CD4-positive, alpha-beta T cell treated with Interleukin-15 for 1 hour (primary cell): ENCODE measurements at places on chromosomes 4 and X.

GRCh38 chr4:26161030-26161824 is 159.6 kb upstream of the RBPJ start:
- no peak for DNase-seq

- no peak for DNase-seq
Measured at GRCh38 chr4:22962295-22962694, 269.6 kb downstream of the GBA3 start.

GRCh38 chrX:148995661-148996060 is 495.2 kb downstream of the AFF2 start:
- no peak for DNase-seq

DNA sequence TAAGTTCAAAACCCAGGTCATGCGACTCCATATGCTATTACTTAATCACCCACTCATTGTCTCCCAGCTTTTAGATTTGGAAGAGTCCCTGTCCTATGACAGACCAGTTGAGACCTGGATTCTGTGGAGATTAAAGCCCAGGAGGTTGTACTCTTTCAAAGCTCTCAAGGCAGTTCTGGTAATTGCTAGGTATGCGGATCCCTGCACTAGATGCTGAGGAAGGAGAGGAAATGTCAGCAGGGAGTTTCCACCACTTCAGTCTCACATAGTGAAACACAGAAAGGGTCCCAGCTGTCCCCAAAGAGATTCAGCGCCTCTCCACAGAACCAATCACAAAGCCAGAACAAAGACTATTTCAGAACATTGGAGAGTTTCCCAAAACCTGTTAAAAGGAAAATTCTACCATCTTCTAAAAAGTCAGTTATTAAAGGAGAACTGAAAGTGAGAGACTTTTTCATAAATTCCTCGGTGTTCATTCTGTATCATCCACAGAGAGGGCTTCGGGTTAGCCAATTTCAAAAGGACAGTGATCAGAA is 53.4 kb downstream of the IRF2 start:
- DNase-seq = no peak

DNA sequence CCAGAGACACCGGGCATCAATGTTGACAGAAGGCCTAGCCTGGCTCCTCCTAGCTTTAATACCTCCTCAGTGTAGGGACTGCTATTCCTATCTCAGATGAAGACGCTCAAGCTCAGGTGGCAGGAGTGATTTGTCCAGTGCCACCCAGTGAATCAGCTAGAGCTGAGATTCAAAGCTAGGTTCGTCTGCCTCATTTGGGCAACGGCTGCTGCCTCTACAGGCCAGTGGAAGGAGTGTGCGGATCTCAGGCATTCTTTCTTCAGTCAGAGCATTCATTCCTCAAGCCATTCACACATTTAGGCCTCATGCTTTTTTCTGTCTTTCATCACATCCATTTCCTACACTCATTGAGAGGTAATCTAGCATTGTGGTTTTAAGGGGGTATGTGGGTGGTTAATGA is 7.3 kb downstream of the TSR2 start:
- DNase-seq = no peak

DNA sequence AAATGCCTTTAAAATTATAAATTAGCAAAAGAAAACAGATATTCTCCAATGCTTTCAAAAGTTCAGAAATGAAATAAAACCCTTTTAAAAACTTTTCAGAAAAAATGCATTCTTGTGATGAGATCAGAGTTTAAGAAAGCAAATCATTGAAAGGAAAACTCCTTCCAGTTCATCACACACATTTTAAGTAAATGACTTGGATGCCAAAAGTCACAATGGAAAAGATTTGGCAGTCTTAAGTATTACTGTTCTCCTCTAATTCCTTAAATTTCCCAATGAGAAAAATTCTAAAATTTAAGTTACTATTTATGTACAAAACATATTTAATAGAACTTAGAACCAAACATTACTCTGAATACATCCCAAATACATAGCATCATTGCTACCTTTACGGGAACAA is 21.1 kb downstream of the HOPX start:
- DNase-seq = no peak

GRCh38 chr4:33116871-33117270 is 2396.7 kb downstream of the PCDH7 start:
- DNase-seq = no peak

DNA sequence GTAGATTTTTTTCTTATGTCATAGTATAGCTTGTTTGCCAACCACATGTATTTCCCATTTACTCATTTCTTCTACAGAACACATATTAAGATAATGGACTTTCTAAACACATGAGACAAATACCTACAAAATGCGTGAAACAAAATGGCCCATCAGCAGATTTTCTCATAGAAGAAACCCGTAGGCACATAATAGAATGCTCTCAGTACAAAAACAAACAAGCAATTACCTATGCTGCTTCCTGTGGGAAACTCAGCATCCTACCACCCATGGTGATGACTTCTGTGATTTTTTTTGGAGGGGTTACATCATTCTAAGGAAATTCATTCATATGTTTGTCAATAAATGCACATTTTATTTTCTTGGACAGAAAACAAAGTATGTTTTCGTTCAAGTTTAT is 343.6 kb downstream of the SPRY1 start:
- no peak for DNase-seq

DNA sequence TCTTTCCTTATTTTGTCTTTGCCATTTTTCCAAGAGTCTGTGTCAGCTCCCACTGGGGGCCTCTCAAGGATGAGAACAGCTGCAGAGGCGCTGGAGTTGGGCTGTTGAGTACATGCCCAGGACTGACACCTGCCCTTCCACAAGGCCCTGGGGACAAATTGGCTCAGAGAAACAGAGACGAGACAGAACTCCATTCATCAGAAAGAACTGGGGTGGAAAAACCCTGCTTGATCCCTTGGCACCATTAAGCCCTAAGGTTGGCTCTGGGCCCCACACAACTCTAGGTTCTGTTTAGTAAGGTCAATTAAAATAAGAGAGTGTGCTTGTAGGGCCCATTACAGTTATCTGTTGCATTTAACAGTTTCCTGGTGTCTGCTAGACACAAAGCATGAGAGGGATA is 63.6 kb downstream of the DCX start:
- DNase-seq = no peak

DNA sequence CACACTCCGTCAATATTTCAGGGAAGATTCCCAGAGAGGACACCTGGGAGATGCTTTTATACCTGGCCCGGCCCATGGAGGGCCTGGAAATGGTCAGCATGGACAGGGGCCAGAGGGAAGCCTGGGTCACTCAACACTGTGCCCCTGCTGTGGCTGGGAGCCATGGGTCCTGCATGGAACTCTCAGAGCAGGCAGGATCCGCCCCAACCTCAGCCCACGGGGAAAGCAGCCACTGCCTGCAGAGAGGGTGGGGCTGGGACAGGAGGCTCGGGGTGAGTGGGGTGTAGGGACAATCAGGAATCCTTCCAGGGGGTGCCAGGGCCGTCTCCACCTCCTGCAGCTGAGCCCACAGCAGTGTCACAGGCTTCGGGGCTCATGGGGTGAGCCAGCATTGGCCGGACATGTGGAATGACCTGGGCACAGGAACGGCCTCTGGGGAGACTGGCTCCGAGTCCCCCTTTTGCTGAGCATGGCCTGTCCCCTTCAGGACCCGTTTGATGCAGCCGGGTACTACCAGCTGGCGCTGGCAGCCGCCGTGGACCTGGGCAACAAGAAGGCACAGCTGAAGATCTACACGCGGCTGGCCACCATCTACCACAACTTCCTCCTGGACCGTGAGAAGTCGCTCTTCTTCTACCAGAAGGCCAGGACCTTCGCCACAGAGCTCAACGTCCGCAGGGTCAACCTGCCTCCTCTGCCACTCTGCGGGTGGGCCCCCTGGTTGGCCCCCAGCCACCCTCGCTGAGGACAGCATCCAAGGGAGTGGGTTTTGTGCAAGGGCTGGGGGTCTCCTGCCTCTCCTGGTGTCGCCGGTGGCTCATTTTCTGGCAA is 29.1 kb upstream of the HTRA3 start:
- no peak for DNase-seq

DNA sequence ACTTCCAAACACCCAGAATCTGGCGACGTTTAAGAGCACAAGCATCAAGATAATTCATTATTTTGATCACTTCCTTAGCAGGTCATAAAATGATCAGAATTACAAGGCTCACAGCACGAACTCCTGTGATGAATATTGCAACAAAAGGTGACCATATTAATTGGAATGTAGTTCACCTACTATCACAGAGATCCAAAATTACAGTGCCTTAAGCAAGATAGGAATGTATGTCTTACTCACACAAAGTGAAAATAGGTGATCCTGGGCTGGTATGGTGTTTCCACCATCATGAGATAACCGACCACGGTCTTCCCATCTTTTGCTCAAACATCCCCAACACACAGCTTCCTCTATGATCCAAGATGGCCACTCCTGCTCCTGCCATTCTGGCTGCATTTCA is 131.2 kb downstream of the SCFD2 start:
- DNase-seq = no peak

DNA sequence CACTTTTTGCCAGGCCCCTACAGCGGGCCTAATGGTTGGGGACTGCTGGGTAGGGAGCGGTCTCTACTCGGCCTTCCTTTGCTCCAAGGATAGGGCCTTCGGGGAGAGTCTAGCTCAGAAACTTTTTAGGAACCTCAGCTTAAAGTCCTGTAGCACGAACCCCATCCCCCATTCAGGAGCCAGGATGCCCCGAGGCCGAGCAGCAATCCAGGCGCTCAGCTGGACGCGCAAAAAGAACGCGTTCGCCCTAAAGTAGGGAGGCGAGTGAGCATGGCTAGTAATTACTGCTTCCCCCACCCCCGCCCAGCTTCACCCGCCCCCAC is 9.7 kb downstream of the POU4F2 start:
- DNase-seq = no peak

DNA sequence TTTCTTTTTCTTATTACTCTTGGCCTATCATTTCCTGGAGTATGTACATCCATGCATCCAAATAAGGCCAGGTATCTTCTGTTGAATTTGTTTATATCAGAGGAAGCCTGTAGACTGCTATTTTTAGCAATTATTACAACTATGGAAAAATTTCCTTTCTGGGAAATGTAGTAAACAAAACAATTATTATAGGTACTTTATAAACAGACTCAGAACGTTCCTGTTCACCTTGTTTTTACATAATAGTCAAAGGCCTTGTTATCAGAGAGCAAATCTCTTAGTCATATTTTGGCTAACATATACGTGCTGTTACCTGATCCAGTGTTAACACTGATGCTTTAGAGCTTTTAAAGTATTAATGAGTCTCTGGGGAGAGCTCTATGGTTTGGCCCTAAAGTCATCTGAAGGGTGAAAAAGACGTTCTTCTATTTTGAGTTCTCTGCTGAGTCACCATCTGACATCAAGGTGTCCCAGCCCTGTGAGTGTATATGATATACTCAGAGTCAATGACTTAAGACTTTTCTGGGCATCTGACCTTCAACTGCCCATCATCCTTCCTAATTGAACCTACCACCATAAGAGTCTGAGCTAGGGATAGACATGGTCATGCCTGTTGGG is 7.3 kb downstream of the SPARCL1 start:
- DNase-seq = no peak

- no peak for DNase-seq
Measured at GRCh38 chr4:1336088-1336491, 10.9 kb upstream of the UVSSA start.

- no peak for DNase-seq
Measured at GRCh38 chr4:52617336-52618020, 41.6 kb downstream of the USP46 start.

DNA sequence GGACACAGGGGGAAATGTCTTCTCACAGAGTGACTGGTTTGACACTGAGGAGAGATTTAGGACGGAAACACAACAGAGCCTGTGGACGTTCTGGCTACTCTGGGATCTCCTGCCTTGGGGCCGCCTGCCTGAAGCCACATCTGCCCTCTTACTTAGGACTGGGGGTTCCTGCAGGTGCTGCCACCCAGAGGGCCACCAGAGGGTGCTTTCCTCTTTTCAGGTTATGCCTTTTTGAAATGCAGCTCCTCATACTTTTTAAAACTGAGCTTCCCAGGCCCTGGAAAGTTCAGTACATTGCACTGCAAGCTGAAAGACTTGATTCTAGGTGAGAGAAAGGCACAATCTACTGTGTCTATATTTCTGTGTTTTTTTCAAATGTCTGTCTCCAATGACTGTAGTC is 92.2 kb upstream of the PGRMC2 start:
- no peak for DNase-seq

- no peak for DNase-seq
Measured at GRCh38 chr4:26854701-26855100, 5.9 kb upstream of the STIM2 start.

DNA sequence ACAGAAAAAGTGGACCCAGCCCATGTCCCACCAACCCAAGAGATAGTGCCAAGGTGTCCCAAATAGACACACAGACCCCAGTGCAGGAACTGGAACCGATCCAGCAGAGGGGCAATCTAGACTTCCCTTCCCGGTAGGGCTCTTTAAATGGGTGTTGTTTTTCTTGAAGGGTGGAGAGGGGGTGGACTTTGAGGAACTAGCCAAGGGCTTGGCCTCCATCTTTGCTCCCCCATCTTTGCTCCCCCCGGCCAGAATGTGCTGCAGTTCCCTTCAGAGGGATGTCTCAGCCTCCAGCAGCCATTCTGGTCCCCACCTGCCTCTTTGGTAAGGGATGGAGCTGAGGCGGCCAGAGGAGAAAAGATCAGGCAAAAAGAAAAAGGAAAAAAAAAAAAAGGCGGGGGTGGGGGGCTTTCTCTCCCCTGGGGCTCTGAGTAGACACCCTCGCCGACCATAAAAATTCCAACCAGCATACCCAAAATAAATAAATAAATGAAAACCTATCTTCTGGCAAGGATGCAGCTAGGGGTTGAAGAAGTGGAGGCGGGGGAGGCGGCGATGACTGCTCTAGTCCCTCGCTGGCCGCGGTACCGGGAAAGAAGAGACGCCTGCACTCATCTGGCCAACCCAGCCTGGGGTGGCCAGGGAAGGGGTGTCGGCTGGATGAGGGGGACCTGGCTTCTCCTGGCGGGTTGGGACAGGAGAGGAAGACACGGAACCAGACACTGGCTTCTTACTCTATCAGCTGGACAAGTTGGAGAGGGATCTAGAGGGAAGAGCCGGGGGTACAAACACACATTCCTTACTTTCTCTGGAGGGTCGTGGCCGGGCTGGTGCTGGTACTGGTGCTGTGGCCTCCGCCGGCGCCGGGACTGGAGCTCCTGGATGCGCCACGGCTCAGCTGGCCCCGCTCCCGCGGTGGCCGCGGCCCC is 38.5 kb upstream of the IQSEC2 start:
- DNase-seq = no peak

- no peak for DNase-seq
Measured at GRCh38 chr4:10182446-10183424, 66.1 kb upstream of the WDR1 start.

DNA sequence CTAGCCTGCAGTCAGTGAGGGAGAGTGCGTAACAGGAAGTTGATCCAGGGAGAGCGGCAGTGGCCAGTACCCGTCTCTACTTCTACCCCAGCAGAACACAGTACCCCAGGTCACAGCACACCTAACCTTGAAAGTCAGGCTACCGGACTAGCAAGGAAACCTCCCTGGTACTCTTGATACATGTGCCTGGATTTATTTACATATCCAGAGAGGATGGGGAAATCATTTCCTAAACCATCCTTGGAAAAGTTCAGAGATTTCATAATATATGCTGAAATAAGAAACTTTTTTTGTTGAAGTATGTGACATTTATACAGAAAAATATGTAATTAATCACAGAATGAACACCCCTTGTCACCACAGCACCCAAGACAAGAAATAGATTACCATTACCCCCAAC is 24.5 kb downstream of the PRIMPOL start:
- DNase-seq = no peak

- no peak for DNase-seq
Measured at GRCh38 chr4:137495578-137495977, 36.7 kb downstream of the PCDH18 start.

GRCh38 chr4:146477054-146477453 is 44.7 kb downstream of the SLC10A7 start:
- DNase-seq = no peak

- DNase-seq = no peak
Measured at GRCh38 chr4:145566086-145566708, 53.0 kb upstream of the MMAA start.
